Activated CD4-positive, alpha-beta T cell treated with anti-CD3 and anti-CD28 coated beads, Interleukin-10, Interleukin-2, amounts not matched to agents 100 ng/mL and 50 ng/mL, durations not matched to agents 16 hours and 8 hours (primary cell): ENCODE measurements at places on chromosomes 13 and 19.
A peak's percentile ranks its signal among the peaks of the same experiment; 100 is the strongest.

- DNase-seq = no peak
These were observed 6.0 kb upstream of the CYP4F12 start for GRCh38 chr19:15666883-15667282.

DNA sequence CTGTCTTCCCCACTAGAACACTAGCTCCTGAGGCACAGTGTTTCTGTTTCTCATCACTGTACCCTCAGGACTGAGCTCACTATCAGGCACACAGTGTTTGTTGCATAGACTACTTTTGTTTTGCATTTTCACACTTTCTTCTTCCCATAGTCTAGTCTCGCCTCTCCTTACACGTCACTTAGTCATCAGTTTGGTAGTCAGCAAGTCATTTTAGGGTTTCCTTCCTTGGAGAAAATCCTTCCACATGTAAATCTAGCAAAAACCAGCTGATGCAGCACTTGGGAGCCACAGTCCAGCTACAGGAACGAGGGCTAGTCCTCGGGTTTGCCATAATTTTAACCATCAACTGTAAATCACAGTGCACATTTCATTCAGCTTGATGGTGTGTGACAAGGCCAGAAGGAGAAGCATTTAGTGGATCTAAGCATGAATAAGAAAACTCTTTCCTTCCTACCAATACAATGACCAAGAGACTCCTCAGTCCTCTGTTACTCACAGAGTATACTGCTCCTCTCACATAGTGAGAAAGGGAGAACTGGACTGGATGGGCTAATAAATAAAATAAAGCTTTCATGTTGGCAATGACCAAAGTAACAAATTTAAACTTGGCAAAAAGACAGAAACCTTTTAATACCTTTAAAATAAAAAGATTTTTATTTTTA lies 221.0 kb downstream of the KLF12 start:
- peak; percentile 14 for DNase-seq

DNA sequence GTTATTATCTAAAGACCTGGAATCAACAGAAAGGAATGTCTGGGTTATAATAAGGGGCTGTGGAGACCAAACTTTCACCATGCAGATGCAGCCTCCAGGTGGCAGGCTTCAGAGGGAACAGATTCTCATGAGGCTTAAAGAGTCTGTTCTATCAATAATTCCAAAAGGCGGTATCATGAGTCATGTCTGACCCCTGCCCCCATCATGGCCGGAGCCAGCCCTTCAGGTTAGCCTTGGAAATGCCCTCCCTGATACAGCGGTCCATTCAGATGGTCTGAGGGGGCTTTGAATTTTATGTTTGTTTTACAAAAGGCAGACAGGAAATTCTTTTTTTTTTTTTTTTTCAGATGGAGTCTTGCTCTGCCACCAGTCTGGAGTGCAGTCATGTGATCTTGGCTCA lies 21.7 kb upstream of the LAMP1 start:
- peak; percentile 13 for DNase-seq

- no peak for DNase-seq
These were observed 234.7 kb downstream of the RBM26 start for GRCh38 chr13:79171141-79172061.

DNA sequence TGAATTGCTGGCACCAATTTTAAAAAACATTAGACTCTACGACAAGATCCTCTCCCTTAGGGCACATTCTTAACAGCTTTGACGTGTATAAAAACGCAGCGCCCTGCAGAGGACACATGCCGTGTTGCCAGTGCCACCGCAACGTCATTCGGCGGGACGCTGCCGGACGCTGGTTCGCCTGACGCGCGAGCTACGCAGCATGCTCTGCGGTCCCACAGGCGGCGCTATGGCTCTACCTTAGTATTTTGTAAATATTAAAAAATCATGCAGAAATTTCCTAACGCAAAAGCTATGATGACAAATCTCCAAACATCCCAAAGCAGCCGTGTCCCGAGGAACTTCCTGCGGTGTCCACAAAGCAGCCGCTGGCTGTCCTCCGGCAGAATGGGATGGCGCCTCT lies 4.2 kb upstream of the ADPRHL1 start:
- no peak for DNase-seq

DNA sequence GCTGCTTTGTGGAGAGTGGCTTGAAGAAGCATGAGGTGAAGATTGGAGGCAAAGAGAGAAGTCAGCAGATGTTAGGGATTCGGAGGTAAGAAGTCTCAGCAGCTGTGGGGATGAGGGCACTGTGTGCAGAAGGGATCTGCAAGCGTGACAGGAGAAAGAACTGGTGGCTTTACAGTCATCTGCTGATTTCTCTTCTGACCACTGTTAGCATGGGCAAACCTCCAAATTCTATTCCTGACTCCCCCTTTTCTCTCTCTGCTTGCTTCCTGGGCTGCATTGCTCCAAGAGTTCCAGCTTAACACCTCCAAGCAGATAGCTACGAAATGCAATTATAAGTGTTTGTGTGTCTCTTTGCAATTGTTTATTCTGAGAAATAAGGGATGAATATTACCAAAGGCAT lies 159.6 kb downstream of the GGACT start:
- no peak for DNase-seq

- no peak for DNase-seq
These were observed 278.0 kb downstream of the KLF5 start for GRCh38 chr13:73336773-73337172.

DNA sequence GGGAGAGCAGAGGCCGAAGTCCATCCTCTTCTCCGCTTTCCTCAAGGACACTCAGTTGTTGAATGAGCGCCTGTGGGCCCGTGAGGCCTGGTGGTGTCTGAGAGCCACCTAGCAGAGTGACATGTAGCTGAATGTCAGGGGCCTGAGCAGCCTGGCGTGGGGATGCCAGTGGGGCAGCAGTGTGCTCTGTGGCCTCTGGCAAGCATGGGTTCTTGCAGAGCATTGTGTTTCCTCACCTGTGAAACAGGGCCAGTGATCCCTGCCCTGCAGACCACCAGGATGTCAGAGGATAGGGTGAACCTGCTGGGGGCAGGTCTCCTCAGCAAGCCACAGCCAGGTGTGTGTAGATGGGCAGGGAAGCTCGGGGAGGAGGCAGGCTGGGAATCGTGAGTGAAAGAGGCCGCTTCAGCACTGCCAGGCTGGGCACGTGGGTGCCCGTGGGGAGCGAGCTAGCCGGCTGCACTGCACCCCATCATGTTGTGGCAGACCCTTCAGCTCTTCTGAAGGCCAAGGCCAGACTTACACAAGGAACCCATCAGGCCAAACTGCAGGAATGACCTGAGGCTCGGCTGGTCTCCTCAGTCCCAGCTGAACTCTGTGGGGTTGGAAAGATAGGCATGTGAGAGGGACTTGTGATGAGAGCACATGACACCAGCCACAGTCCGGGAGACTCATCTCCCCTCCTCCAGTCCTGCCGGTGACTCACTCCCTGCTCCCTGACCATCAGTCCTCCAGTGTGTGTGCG lies 5.0 kb downstream of the PPP1R37 start:
- DNase-seq = no peak

DNA sequence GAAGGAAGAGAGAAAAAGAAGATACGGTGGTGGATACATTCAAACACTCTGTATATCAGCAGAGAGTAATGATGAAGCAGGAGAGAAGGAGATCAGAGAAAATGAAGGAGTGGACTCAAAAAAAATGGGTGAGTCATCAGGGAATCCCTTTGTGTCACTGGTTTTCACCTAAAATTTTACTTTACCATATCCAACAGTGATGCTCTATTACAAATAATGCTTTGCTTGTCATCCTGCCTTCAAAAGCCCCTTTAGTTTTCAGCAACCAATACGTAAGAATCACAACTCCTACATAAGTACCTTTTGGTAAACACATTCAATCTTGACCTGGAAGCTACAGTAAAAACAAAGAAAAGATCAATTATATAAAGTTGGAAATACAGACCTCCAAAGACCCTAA lies 88.8 kb downstream of the ENOX1 start:
- no peak for DNase-seq
